Mesothelial cell of epicardium (in vitro differentiated cells): ENCODE measurements at places on chromosomes 7 and 10. TPM values are rescaled to one million over a fixed set of nuclear protein-coding genes. Genes with fewer than 3 reads are reported as not detected.

DNA sequence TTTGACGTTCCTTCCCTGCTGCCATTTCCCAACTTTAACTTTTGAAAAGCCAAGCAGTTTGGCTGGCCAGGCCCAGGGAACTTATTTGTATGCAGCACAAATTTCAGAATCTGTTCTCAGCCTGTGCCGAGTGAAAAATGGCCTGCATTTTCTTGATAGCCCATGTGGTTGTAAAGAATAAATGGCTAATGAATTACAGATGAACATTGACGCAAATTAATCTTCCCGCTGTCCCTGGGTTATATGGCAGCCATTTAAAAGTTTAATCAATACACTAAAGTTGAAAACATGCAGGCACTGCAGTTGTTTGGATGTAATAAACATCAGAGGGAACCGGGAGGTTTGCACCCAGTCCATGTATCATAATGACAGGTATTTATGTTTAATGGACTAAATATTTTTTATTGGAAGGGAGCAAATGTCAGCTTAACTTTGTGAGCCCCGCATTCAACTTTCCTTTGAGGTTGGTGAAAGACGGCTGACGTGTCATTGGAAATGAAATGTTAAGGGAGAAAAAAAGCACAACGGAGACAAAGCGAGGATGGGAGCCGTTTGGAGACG, 1092.4 kb downstream of the LRMDA start:
- H3K4me3 ChIP-seq, result peak overlapping the region; percentile 11
- H3K36me3 ChIP-seq, result no peaks in the 10 kb centered on the region
- H3K4me1 ChIP-seq, result peaks cover 34% of the 10 kb centered on the region
- H3K27ac ChIP-seq, result peak overlapping the region; percentile 50
- H3K27me3 ChIP-seq, result no peaks in the 10 kb centered on the region
- no peak for DNase-seq

GRCh38 chr10:43855667-43856210, 207.1 kb upstream of the ZNF32 start:
- H3K27me3 ChIP-seq, result no peaks in the 10 kb centered on the region
- peaks cover 18% of the 10 kb centered on the region for H3K4me1 ChIP-seq
- DNase-seq, result no peak
- H3K36me3 ChIP-seq, result no peaks in the 10 kb centered on the region
- H3K27ac ChIP-seq, result no peak overlapping the region
- no peak overlapping the region for H3K4me3 ChIP-seq

DNA sequence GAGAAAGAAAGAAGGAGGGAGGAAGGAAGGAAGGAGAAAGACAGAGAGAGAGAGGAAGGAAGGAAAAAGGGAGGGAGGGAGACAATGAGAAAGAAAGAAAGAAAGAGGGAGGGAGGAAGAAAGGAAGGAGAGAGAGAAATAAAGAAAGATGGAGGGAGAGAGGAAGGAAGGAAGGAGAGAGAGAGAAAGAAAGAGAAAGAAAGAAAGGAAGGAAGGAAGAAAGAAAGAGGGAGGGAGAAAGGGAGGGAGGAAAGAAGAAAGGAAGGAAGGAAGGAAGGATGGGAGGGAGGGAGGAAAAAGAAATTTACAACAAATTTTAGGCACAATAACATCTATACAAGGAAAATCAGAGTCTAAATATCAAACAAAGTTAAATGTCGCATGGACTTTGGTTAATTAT, 332.6 kb upstream of the KLF6 start:
- H3K4me1 ChIP-seq, result no peaks in the 10 kb centered on the region
- no peaks in the 10 kb centered on the region for H3K36me3 ChIP-seq
- H3K4me3 ChIP-seq, result no peak overlapping the region
- no peak overlapping the region for H3K27ac ChIP-seq
- H3K27me3 ChIP-seq, result peaks cover 1% of the 10 kb centered on the region

GRCh38 chr7:27155816-27156507, 513 bp downstream of the HOXA7 start:
- peaks cover 82% of the 10 kb centered on the region for H3K27me3 ChIP-seq
- H3K36me3 ChIP-seq, result peaks cover 13% of the 10 kb centered on the region
- H3K27ac ChIP-seq, result peak overlapping the region; percentile 96
- H3K4me1 ChIP-seq, result peaks cover 61% of the 10 kb centered on the region

Gene AMZ1
- total RNA-seq, result 0.05 to 0.49 TPM (median 0.13 TPM) in 3 replicates
